ENCODE measurements at places on chromosomes 5 and 9.
A peak's percentile ranks its signal among the peaks of the same experiment; 100 is the strongest.

GRCh38 chr5:5046680-5047502 is 93.2 kb upstream of the ADAMTS16 start:
- no peak for DNase-seq

- no peak for DNase-seq
Measured at GRCh38 chr5:98656125-98656795, 117.2 kb upstream of the RGMB start.

DNA sequence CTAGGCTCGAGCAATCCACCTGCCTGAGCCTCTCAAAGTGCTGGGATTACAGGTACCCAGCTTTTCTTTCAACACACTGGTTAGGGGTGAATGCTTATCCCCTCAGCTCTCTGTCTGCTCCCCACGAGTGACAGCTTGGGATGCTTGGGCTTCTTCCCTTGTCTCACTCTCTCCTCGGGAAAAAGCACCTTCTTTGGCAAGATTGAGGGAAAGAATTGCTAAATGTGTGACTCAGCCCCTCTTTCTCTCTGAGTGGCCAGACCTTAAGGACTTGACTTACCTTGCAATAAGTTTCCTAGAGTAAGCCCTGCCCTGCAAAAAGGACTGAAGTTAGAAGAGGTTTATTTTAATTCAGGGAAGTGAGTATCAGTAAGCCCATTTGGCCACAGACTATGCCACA is 68.1 kb upstream of the ERBIN start:
- DNase-seq: no peak

GRCh38 chr5:14852779-14853178 is 18.8 kb downstream of the ANKH start:
- no peak for DNase-seq

GRCh38 chr5:81768935-81769452 is 18.1 kb upstream of the SSBP2 start:
- DNase-seq: no peak

GRCh38 chr9:107049046-107049802 is 186.3 kb downstream of the ZNF462 start:
- DNase-seq: no peak

DNA sequence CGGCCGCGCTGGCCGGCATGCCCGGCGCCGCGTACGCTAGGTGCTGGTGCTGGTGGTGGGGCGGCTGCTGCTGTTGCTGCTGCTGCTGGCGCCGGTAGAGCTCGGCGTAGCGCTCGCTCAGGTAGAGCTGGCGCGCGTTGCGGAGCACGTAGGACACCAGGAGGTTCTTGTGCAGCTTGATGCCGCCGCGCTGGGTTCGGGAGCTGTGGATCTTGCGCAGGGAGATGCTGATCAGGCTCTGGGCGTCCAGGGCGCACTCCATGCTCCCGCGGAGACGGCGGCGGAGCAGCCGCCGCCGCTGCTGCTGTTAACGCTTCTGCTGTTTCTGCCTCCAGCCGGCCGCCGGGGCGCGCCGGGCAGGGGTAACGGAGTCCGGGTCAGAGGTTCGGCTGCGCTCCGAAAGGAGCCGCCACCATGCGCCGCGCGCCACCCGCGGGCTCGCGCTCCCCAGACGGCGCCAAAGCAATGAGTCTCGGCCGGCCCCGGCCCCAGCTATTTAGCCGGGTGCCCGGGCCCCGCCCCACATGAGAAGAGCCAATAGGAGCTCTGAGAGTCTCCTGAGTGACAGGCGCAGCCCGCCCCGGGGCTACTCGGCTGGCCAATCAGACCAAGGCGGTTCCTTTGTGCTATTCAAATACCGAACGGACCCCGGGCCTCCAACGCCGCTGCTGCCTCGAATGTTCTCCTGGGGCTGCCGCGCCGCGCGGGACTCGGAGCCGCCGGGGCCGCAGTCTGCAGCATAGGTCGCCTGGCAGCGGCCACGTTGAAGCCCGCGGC is at the start of gene IER5L:
TSS of gene IER5L (minus strand) at position 471 of the 777 bp plus-strand sequence. CDS start at position 262, 209 bp downstream.
- DNase-seq: peak; percentile 89

DNA sequence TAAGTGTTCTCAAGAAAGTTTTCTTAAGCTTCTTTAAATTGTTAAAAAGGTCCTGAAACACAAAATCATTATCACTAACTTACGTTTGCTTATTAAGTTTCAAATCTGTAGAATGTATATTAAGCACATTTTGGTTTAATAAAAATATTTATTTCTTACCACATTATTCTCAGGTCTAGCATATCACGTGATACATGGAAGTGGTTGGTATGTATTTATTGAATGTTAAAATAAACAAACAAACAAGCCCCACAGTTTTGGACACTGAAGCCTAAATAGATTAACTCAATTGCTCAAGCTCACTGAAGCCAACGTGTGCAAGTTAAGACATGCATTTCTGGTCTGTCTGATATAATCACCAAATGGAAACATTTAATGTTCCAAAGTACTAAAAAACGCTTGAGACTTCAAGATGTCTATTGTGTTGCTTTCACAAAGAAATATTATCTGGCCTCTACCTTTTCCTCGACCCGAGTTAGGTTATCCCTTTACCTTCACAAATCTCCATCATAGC is 1136.9 kb downstream of the TAF11L14 start:
- DNase-seq: no peak

DNA sequence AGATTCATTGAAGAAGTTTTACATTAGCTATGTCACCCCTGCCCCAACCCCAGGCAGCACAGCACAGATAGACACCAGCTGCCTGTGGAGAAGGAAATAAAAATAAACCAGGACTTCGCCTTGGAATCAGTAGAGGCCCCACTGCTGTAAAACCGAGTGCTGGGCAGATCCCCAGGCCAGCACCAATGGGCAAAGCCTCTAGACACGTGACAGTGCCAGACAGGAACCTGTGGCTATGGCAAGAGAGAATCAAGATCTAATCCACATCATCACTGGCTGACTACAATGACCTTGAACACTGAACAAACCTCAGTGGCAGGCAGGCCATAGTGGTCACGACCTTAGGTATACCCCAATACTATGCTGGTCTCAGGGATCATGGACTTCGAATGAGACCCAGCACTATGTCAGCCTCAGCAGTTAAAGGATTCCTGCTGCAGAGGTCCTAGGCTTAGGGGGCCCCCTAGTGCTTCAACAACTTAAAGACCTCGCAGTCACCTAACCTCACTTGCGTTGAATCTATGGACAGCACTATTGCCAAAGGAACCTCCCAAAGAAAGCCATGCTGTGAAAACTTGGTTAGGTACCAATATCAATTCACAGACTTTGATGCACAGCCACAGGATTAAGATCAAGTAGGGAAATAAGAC is 2118.6 kb upstream of the C9orf72 start:
- no peak for DNase-seq

GRCh38 chr9:137433349-137433915 is 7.7 kb downstream of the ENTPD8 start:
- DNase-seq: no peak

DNA sequence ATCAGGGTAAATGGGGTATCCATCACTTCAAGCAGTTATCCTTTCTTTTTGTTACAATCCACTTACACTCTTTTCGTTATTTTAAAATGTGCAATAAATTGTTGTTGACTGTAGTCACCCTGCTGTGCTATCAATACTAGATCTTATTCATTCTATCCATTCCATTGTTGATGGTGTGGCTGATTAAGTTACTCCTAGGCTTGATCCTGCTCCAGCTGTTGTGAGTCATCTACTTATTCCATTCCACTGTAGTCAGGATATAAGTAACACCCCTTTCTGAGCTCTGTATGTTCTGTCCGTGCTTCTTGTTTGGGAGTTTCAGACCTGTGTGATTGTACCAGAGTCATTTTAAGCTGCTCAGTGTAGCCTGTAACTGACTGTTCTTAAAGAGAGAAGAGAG is 122.5 kb upstream of the RUSC2 start:
- DNase-seq: no peak

GRCh38 chr9:91680106-91680505 is 256.5 kb upstream of the NFIL3 start:
- DNase-seq: no peak

- no peak for DNase-seq
Measured at GRCh38 chr9:32419921-32420320, 35.5 kb downstream of the ACO1 start.

- no peak for DNase-seq
Measured at GRCh38 chr9:31573561-31573960, 810.9 kb upstream of the ACO1 start.

GRCh38 chr5:32231929-32232328 is 57.8 kb upstream of the GOLPH3 start:
- no peak for DNase-seq

DNA sequence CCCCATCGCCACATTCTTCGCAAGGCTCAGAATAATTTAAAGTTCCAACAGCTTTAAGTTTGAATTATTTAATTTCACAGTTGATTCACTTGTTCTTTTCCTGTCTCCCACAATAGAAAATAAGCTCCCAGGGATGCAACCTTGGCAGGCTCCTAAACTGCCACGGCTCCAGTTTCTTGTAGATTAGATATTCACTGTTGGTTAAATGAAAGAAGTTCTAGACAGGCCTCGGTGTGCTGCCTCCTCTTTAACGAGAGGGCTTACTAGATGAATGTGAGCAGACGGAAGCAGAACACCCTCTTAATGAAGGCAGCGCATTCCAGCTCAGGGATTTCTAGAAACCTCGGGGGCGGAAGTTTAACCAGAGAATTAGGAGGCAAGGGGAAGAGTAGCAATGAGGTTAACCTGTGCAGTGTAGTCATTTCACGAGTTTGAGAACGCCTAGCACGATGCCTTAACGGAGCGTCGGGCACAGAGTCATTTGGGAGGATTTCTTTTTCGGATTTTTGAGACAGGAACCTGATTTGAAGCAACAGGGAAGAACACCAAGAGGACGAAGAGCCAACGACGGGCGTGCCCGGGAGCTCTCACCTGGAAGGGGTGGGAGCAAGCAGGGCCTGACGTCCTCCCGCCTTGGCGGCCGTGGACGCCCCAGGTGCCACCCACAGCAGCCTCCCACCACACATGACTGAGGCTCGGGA is 637 bp upstream of the SMC5 start:
- peak; percentile 85 for DNase-seq

GRCh38 chr5:16480821-16481538 is 15.4 kb upstream of the ZNF622 start:
- no peak for DNase-seq

DNA sequence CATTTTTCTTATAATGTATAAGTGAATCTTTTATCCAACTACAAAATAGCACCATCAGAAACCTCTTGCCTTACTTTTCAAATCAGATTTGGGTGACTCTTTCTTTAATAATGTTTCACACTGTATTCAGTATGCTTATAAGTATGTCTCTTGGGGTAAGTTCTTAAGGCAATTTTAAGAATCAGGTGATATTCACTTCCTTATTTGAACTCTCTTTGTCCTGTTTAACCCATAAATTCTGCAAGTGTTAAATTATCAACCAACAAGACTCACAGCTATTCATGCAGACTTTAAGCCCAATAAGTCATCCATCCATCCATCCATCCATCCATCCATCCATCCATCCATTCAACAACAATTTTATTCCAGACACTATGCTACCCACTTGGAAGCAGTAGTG is 142.7 kb upstream of the FBXL17 start:
- DNase-seq: no peak

- DNase-seq: no peak
Measured at GRCh38 chr5:17406423-17406838, 91.6 kb upstream of the TAF11L2 start.

DNA sequence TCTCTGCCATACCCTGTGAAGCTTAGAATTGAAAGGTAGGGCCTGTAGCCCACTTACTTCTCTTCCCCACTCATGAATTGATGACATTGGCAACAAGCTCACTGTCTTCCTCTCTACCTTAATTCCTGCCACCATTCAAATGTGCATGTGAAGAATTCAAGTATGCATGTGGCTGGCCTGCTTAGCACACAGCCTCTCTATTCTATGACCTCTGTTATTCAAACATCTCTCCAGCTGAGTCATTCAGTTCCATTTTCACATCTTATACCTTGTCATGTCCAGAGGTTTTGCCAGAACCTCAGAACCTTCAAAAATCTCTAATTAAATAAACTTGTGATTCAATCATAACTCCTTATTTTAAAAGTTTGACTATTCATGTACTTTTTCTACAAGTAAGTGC is 114.7 kb upstream of the MAN2A1 start:
- no peak for DNase-seq

DNA sequence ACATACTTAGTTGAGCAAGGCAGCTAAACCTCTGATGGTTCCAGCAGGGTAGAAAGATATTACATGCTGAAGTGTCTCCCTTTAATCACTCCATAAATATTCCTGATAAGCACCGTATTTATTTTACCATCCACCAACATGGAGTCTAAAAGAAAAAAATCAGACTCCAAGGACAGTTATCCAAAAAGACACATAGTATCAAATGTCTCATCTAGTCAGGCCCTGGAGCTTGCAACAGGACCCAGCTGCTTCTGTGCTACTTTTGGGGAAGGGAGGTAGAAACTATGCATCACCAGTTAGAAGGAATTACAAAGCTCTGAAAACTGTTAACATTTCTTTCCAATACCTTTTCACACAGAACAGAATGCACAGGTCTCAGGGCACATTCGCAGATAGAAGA is 88.1 kb downstream of the S1PR3 start:
- no peak for DNase-seq

DNA sequence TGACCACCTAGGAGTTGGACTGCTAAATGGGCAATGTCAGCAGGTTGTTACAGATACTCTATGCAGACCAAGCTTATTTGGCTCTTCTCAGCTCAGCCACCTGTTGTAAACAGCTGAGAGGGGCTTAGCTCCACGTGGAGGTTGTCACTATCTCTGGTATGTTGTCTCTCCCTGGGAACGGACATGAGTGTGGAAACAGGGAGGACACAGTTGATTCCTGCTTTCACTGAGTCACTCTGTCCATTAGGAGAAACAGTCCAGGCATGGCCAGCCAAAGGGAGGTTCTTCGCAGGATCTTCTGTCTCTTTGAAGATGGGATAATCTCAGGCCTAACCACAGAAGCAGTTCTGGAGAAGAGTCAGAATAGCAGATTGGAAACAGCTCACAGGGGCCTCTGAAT is 121.2 kb downstream of the PALM2AKAP2 start:
- DNase-seq: no peak

- DNase-seq: no peak
Measured at GRCh38 chr5:24232929-24233498, 411.8 kb downstream of the CDH10 start.

DNA sequence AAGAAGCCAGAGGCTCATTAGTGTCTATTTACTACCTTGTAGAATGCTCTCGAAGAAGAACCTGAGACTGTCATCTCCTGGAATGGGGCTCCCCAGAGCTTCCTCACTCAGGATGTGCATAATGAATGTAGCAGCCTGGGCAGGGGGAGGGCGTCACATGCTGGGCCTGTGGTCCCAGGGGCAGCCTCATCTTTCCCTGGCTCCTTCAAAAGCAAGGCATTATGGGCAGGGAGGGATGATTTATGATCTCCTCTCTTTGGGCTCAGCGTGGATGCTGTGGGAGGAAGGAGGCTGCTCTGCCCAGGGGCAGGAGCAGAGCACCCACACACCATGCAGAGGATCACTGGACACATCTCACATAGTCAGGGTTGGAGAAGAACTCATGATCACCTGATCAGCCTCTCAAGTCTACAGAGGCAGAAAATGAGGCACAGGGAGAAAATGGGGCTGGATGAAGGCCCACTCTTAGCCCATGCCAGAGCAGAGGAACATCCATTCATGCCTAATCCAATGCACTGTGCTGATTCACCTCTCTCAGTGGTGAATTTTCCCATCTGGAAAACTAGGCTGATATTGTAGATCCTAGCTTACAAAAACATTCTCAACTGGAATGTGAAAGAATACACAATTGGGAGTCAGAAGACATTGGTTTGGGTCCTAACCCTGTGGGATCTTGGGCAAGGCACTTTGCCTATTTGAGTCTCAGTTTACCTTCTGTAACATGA is 173.7 kb downstream of the CARTPT start:
- DNase-seq: no peak

Measured in C1 segment of cervical spinal cord (tissue), 14 donors.